ENCODE measurements at places on chromosomes 5 and 9. TPM values are rescaled to one million over a fixed set of nuclear protein-coding genes. Genes with fewer than 3 reads are reported as not detected.

The SH3RF2 gene
- total RNA-seq = not detected

The GAS1 gene
- total RNA-seq = not detected

The NINJ1 gene
- 77.8 TPM for total RNA-seq

The MTMR12 gene
- 24.0 TPM for total RNA-seq

The CCL27 gene
- not detected for total RNA-seq

The IL13 gene
- total RNA-seq = 0.72 TPM

The CDC42SE2 gene
- total RNA-seq = 116 TPM

Data from activated naive CD8-positive, alpha-beta T cell treated with anti-CD3 and anti-CD28 coated beads for 36 hours (primary cell).